Right forelimb (tissue), 1 donor: ENCODE measurements at places on chromosomes 7 and 10.

- DNase-seq, result no peak
Measured at GRCh38 chr7:140609646-140610045, 31.0 kb downstream of the DENND2A start.

GRCh38 chr7:129796186-129796775, 156.5 kb downstream of the UBE2H start:
- DNase-seq, result peak; percentile 42

- DNase-seq, result no peak
Measured at GRCh38 chr10:92822060-92822634, 26.2 kb upstream of the EXOC6 start.

DNA sequence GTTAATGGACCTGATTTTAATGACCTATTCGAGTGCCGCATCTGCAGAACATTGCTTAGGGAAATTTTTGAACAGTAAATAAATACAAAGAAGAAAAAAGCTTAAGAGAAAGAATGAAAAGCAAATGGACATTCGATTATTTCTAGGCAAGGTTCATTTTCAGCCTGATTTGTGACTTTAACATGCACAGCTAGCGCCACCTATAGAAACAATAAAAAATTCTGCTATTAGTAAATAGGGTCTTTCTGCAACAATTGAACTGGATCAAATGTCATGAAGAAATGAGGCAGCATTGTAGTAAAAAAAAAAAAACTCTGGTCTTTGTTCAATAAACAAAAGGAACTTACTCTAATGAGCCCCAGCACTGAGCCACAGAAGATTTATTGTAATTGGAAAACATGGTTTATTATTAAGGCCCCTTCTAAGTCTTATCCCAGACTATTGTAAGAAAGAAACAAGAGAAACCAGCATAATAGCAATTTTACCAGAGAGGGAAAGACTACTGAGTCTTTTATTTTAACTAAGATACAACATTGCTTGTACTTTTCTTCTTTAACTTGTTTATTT, 41.4 kb upstream of the GHITM start:
- DNase-seq, result no peak

GRCh38 chr7:13839063-13839462, 150.4 kb downstream of the ETV1 start:
- no peak for DNase-seq

- DNase-seq, result no peak
Measured at GRCh38 chr7:148336411-148336810, 254.2 kb upstream of the C7orf33 start.

GRCh38 chr10:132233501-132234085, 46.8 kb downstream of the DPYSL4 start:
- no peak for DNase-seq

DNA sequence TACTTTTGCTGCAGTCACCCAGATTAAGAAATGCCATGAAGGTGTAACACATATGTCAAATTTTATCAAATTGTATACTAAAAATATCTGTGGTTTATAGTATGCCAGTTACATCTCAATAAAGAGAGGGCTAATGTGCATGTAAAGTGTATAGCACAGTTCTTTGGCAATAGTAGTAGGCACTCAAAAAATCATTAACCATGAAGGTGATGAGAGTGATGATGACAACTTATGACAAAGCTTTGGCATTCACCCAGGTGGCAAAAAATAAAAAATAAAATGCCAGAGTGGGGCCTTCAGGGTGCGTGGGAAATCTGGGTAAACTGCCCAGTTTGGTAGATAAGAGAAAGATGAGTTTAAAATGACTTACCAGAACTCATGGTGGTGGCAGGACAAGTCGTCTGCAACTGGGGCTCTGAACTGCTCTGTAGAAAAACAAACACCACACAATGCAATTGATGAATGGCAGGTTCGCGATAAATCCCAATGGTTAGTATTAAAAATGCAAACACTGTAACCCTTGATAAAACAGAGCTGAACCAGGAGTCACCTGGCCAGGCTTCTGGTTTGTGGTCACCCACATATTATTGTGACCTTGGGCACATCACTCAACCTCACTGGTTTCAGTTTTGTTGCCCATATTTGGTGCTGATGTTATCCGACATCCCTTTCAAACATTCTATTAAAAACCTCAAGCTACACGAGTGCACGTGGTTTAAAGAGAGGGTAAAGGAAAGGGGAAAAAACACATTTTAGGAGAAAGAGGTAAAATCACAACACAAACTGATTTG, 120.2 kb downstream of the SORBS1 start:
- no peak for DNase-seq

DNA sequence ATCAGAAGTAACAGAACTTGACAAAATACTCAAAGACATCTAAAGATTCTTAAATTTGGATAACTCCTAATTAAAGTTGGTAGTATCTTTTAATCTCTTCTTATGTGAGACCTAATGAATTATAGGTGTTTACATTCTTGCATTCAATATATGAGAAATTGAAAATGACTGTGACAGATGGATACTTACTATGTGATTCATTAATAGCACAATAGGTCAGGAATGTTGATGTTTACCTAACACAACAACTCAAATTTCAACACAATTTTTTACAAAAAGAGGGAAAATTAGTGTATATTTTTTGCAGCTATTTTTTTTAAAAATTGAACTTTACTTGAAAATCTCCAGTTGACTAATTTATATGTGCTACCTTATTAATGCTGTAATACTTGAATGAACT, 31.7 kb upstream of the MCU start:
- DNase-seq, result no peak

DNA sequence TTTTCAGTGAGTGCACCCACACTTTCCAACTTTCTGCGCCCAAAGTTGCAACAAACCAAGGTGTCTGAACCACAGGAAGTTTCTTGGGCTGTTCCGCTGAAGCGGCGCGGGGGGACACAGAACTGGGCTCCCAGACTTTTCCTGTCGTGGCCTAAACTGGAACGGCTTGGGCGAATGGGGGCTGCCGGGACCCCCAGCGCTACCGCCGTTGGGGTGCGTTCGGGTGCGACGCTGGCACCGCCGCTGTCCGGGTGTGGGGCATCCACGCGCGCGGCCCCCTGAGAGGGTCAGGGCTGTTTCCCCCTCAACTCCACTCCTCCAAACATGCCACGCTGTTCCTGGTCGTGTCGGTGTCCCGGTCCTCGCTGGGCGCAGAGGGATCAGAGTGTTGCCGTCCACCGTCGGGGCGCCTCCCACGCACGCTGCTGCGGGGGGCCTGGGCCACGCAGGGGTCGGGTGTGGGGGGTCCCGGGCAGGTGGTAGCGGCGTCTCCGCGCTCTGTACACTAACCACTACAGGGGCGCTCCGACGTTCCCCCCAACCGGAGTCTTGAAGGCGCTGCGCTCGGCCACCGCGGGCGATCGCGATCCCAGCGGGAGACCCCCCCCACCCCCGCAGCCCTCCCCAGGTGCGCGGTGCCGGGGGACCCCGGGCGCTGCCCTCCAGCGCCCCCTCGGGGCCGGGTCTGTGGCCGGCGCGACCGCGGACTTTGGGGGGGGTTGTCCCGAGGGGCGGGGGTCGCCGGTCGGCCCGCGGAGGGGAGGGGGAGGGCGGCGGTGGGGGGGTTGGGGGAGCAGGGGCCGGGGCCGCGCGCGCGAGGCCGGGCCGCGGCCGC, 2.2 kb upstream of the CUX1 start:
- peak; percentile 61 for DNase-seq

DNA sequence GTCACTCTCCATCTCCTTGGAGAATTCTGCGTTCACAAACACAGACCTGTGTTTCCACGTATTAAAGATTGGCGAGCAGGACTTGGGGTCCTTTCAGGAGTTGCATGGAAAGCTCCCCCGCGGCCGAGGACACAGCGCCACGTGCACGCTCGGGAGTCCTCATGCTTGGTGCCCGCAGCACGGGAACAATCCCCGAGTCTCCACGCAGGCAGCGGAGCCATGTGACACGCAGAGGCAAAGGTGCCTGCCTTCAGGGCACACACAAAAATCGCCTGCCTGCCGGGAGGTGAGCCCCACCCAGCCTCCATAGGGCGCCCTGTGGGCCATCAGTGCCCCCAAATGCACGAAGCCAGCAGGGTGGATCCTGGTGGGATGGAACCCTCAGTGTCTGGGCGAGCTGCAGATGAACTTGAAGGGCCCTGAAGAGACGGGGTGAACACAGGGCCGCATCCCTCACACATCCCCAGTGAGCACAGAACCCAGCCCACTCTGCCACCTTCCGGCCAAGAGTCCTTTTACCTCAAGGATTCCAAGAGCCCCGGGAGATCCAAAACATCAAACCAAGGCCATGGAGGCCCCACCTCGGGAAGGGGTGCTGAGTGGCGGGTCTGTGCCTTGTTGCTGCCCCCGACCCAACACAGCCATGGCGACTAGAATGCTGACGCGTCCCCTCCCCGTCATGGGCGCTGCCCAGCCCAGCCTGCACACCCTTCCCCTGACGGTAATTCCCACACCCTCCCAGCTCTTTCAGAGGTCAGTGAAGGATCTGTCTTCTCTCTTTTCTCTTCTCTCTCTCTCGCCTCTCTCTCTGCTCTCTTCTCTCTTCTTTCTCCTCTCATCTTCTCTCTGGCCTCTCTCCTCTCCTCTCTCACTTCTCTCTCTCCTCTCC, 55.9 kb downstream of the CFAP46 start:
- peak; percentile 44 for DNase-seq

DNA sequence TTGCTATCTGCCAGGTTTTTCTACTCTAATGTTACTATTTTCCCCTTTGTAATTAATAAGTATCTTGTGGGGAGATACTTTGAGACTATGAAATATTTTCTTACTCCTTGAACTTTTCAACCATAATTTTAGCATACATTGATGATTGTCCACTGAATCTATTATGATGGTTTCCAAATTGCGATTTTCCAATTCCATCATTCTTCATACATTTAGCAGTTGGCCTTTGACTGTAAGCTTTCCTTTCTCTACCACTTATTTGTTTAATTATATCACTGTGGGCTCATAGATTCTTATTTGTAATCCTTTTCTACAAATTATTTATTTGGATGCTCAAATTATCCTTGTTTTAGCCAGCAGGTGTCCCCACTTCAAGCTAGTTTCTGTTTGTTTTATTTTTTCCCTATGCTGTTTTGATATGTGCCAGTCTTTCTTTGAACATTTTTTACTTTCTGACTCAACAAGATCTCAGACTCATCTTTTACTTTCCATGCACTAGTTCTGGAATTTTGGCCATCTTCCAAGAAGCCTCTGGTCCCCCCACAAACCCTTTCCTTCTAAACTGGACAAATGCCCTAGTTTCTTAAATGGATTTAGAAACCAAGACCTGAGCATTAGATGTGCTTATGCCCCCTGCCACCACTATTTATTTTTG, 11.4 kb upstream of the MRPS16 start:
- DNase-seq, result no peak

- DNase-seq, result peak; percentile 77
Measured at GRCh38 chr10:124092250-124092859, 1.0 kb downstream of the CHST15 start.

DNA sequence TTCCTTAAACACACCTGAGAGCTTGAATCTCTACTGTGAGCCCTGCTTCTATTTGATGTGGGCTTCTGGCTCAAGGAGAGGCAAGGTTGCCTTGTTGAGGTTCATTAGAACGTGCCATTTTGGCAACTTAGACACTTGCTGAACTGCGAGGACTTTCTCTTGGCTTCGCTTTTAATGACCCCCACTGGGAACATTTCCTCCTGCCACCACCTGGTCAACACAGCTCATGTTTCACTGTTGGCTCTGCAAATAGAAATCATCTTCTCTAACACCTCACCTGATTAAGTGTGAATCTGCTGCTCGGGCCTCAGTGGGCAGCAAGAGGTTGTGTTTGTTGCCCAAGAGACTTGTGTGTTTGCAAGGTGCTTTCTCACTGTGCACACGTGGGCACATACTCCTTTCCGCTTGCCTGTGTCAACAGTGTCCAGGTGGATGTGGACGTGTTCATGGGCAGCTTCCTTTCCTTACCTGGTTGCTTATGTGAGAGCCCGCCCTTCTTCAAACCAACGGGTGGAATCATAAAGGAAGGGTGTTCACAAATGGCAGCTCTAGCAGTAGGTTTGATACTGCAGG, 147.0 kb downstream of the NRP1 start:
- no peak for DNase-seq
